OCI-LY7 (cell line): ENCODE measurements at places on chromosomes 2 and 18. TPM values are rescaled to one million over a fixed set of nuclear protein-coding genes. Genes with fewer than 3 reads are reported as not detected.

The TOGARAM2 gene
- total RNA-seq, result not detected in 2 replicates

The FOXI3 gene
- total RNA-seq, result not detected in 2 replicates

The HOXD11 gene
- total RNA-seq, result not detected in 2 replicates

The CFAP65 gene
- not detected in 2 replicates for total RNA-seq

- no peak for DNase-seq
Observed at GRCh38 chr2:12451726-12452125, 265.0 kb upstream of the TRIB2 start.

DNA sequence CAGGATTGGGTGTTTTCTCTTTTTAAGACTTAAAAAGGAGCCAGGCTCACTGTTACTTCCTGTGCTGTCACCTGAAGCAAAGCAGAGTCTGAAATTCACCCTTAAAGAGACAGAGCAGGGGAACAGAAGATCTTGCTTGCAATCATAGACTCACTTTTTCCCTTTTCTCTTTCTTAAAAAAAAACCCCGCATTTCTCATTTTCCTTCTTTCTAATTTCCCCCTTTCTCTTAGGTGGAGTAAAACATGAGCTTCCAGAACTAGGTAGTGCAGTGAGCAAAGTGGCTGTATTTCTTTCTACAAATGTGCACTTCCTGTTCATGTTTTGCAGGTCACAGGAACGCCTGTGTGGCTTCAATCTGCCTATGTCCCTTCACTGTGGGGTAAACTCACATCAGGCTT is 381.2 kb downstream of the LPIN1 start:
- DNase-seq, result peak; percentile 72

DNA sequence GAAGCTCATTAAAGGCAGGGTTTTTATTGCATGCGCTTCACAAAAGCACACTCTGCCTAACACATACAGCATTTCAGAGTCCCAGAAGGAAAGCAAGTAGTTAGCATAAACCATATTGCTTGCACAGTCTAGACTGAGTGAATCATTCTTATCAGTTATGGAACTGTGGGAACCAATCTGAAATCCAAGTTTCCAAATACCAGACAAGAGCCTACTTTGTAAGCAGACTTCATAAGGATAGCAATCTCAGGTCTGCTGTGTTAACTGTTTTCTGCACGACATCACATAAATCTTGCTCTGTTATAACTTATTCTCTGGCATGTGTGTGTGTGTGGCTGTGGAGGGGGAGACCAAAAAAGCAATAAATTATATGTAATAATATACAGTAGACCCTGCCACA is 608.1 kb upstream of the REG3G start:
- DNase-seq, result no peak

DNA sequence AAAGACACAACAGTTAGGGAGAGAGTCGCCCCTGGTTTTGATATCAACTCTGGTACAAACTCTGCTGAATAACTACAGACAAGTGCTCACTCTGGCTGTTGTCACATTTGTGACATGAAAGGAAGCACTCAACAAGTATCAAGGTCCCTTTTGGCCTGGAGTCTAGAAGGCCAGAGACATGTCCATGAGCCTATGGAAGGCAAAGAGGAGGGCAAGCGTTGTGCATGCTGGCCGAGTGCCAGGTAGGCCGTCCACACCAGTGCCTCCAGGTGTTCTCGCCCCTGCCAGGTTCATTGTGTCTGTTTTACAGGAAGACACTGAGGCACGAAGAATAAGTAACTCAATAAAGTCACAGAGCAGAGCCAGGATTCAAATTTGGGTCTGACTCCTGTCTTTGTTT is 21.1 kb downstream of the ILKAP start:
- no peak for DNase-seq

DNA sequence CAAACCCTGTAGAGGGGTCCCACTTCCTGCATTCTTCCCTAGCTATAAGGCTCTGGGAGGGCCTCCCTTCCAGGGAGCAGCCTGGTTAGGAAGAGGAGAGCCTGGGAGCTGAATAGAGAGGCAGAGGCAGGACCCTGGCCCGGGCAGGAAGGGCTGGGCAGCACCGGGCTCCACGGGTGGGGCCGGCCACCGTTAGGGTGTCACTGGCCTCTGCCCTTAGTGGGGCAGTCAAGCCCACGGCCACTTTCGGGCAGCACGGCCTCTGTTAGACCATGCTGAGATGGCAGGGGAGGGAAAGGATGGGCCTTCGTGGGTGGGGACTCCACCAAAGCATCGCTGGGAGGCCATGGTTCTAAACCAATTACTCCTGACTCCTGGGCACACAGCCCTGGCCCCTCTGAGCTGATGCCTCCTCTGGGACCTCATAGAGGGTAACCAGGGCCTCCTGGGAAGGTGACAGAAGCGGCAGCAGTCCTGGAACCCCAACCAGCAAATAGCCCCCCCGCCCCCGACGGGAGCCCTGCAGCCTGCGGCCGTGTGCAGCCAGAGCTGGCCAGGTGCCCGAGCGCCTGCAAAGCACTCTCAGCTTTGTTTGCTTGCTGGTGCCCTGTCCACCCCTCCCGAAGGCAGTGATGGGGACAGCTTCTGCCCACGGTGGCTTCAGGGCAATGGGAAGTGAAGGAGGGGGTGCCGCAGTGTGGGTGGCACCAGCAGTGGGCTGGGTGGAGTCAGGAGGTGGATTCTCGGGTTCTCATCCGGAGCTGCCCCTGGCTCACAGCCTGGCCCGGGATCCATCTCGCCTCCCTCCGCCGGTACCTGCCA is 16.3 kb upstream of the HPCAL1 start:
- no peak for DNase-seq

DNA sequence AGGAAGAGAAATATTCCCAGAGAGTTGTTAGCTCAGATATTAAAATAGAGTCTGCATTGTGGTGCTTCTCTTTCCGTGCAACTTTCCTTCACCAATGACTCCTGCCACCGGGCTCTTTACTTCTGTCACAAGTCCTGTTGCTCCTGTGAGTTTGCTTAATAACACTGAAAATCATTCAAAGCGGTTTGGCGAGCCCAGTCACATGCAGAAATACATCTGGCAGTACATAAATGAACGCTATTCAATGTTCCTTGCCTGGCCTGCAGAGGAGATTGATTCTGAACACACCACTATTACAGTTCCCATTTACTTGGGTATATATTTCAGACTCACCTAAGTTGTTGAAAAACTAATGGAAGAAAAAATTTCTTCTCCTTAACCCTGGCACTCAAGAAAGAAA is 276.6 kb downstream of the ZNF521 start:
- DNase-seq, result no peak

DNA sequence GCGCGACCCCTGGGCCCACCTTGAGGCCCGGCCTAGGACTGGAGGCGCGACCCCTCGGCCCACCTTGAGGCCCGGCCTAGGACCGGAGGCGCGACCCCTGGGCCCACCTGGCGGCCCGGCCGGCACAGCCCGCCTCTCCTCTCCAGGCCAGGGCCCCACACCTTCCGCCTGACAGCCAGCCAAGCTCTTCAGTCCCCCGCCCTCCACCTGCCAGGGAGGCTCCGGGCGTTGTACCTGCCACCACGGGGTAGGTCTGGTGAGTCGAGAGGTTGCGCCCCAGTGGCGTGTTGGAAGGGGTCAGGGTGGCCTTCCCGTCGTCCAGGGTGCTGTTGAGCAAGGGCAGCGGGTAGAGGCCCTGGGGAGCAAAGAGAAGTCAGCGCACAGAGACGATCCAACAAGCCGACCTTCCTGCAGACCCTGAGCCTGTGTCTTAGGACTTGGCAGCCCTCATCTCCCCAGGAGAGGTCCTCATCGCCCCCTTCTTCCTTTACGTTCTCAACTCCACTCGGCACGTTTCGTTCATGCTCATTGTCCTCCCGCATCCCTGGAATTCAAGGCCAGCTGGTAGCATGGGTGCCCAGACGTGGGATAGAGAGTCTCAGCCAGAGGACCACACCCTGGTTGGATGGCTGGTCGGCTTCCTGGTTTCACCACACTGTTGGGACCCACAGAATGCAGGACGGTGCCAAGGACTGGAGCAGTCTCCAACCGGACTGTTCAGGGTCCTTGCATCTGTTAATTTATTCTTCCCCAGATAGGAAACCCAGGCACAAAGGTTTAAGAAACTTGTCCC is 42.2 kb downstream of the PAX8 start:
- DNase-seq, result no peak

DNA sequence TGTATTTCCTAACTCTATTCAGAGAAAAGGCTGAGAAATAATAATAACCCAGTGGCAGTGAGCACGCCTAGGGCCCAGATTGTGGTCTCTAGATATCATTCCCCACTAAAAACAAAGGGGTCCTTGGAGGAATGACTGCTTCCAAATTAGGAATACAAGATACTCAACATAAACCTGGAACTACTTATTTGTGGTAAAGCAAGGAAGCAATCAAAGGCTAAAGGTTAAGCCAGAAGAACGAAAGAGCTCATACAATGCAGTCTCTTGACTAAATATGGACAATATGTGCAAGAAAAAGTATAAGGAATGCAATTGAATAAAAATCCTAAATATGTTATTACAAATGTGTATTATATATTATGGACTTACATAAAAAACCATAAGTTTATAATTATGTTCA is 253.5 kb upstream of the NRP2 start:
- no peak for DNase-seq

DNA sequence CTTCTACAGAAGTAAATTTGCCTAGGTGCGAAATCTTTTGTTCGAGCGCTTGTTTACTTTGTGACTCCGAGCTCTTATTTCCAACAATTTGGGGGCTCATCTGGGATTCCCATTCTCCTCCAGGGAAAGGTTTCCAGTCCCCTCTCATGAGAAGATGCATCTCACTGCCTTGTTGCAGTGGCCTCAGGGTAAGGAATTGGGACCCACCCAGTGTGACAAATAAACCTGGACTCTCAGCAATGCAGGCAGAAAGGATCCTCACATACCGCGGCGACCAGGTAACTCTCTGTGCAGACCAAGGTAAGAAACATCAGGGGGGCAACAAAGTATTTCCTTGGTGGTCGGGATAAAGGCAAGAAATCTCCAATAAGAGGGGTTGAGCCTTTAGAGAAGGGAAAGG is 1169.3 kb downstream of the DSC3 start:
- DNase-seq, result no peak

DNA sequence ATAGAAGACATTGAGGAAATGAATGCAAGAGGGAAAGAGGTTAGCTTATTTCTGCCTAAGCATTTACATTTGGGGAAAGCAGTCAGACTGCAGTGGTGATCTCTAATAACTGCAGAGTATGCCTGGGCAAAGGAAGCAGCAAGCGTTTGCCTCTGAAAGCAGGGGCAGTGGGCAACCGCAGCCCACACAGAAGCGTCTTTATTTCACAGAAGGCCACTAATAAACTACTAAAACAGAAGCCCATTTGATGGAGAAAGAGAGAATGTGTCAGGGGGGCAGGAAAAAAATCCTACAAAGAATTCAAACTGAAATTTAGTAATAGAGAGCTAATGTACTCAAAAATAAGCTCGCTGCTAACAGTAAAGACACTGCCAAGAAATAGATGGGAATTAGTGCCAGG is 53.1 kb downstream of the LRRTM4 start:
- no peak for DNase-seq

DNA sequence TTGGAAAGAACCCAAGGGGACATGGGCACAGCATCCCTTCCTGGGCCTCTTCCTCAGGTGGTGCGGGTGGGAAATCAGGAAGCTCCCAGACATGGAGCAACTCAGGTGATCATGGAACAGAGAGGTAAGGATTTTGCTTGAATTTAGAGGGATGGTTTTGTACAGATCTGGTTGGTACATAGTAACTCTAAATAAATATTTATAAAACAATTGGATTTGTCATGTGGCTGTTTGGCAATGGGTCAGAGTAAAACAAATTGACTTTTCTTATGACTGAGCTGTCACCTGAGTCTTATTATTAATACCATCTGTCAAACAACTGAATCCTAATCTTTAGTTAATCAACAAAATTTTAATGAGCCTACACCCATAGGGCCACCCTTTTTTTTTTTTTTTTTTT is 19.4 kb upstream of the TMEM178A start:
- DNase-seq, result no peak

- DNase-seq, result no peak
Observed at GRCh38 chr2:10675131-10675530, 14.6 kb downstream of the NOL10 start.

GRCh38 chr18:46350598-46351159 is 246.5 kb downstream of the HAUS1 start:
- no peak for DNase-seq

DNA sequence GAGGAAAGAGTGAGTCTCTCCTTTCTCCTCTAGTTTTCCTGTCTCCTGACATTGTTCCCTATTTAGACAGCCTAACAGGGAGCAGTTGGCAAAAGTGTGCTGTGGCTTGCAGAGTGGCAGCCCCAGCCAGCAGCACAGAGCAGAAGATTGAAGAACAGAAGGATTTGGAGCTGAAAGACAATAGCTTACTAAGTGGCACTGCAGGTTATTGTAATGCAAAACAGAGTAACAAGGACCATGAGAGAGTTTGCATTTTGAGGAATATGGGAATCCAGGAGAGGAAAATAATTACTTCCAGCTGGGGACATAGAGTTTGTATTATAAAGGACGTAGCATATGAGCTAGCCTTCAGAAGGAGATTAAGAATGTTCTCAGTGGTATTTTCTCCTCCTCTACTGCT is 342.4 kb downstream of the AKAIN1 start:
- no peak for DNase-seq

- no peak for DNase-seq
Observed at GRCh38 chr2:237742614-237743013, 56.0 kb upstream of the RBM44 start.

DNA sequence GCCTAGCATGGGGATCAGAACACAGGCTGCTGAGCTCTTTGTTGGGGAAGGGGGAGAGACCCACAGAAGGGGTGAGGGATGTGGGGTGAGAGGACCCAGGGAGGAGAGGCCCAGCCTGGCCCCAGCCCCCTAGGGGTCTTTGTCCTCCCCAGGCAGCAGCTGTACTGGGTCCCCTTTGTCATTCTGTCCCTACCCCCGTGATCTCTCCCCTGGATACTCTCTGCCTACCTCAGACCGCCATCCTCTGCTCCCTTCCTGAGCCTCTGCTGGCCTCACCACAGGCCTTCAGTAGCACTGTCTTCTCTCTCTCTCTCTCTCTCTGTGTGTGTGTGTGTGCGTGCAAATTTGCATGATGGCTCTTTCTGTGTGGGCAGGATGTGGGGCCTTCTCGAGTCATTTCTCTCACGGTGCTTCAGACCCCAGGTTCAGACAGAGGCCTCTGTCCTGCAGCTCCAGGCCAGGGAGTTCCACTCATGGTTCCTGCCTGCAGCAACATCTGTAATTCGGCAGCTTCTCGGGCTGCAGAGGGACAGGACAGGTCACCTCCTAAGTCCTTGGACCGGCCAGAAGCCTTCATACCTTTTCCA is 1.4 kb downstream of the PSD4 start:
- DNase-seq, result peak; percentile 90

DNA sequence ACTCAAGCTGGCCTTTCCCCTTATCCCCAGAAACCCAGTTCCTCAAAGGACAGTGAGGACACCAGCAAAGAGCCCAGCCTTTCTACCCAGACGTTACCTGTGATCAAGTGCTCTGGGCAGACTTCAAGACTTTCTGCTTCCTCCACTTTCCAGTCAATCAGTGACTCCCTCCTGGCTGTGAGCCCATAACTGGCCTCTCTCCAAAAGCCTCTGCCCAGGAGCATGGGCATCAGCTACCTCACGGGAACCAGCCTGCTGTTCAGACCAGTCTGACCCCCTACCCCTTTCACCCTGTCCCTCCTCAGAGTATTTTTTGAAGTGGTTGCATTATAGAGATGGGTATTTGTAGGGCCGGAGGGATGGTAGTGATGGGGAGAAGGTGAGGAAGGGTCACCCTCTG is 27.7 kb upstream of the CYP27A1 start:
- no peak for DNase-seq
